ENCODE measurements at places on chromosomes 2 and 18.

DNA sequence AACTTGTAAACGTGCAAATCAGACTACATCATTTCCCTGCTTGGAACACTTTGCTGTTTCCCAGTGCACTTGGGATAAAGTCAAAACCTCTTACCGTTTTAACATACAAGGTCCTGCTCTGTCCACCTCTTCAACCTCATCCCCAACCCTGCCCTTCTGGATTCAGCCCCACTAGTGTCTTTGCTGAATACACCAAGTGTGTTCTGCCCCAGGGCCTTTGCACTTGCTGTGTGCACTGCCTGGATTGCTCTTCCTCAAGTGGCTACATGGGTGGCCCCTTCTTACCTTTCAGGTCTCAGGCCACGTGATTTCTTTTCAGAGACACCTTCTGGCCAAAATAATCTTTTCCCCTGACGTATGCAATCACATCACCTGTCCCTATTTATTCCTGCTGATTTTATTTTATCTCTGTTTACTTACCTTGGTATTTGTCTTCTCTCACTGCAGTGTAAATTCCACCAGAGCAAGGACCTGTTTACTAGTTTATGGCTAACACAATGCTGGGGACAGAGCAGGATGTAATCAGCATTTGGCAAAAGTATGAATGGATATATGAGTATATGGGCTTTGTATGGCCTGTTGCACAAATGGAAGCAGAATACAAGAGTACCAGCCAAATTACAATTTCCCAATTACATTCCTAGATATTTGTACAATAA is 63.9 kb downstream of the MAPK4 start:
- DNase-seq, result no peak

DNA sequence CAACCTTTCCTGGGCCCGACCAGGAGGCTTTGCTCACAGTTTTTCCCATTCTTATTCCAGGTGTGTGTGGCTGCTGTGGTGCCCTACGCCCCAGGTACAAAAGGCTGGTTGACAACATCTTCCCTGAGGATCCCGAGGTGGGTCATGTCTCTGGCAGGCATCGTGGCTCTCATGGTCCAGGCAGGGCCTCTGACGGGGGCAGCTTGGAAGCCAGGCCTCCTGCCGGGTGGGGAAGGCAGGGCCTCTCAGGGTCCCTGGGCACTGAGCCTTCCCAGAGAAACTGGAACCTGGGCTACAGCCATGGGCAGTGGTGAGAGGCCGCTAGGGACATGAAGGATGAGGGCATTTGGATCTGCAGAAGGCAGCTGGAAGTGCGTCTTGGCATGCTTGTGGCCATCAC is 49.4 kb downstream of the EFR3B start:
- no peak for DNase-seq

DNA sequence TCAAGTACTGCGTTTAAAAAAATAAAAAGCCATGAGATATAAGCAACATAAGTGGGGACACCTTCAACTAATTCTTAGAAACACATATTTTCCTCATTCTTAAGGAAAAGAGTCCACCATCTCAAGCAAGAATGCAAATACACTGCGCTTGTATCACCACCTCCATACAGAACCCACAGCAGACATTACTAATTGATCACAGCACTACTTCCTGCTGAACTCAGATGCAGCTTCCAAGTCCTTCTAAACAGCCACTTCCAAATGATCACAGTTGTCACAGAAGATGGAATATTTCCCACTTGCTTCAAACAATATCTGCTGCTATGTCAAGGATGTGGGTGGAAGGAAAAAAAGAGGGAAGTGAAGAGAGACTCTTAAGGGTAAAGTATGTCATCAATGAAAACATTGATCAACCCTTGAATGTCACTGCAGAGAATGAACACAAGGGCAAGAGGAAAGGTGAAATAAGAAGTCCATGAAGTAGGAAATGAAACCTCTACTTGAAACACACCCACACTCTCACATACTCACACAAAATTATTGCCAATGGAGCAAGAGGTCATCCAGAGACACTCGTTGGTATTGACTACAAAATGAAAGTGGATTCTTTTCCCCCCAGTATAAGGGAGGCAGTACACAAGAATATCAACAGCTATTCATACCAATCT is 22.1 kb downstream of the TGFA start:
- DNase-seq, result no peak

- no peak for DNase-seq
Measured at GRCh38 chr2:234691214-234691575, 194.3 kb upstream of the ARL4C start.

DNA sequence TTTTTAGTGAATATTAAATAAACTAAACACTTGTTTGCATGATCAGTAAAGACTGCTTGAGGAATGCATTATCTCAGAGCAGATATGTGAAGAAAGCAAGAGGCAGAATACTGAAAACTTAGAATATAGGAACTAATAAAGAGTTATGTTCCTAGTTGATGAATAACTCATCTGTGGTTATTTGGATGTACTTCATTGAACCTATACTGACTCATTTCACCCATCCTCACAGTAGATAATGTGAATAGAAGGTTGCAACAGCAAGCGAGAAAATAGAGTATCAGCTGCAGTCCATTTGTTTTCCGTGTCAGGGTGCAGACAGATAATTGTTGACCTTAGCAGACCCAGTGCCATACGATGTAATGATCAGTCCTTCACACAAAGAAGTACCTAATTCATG is 945.7 kb upstream of the LRRTM1 start:
- DNase-seq, result no peak

DNA sequence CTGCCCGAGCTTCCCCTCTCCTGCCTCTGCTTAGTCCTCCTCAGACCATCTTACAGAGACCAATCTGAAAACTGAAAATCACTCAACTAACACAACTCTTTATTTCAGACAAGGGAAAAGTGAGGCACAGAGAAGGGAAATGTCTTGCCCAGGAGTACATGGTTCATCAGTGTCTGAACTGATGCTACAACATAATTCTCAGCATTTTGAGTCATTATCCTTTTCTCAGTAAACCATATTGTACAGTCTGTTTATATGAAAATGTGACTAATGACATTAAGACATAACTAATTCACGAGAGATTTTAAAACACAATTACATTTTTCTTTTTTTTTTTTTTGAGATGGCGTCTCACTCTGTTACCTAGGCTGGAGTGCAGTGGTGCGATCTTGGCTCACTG is 62.7 kb downstream of the ITSN2 start:
- no peak for DNase-seq

GRCh38 chr2:47152803-47153202 is 2.3 kb downstream of the STPG4 start:
- DNase-seq, result no peak

DNA sequence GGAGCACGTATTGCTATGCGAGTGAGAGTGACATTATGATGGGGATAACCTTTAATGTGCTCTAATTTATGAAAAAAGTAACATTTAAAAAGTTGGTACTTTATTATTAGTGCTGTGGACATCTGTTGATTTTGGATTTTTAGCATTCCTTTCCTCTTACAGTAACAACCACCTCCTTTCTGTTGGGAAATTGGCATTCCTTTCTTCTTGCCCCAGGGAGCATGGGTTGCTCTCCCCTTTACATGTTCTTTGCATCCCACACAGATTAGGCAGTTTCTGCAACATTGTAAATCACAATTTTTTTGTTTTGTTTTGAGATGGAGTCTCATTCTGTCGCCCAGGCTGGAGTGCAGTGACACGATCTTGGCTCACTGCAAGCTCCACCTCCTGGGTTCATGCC is 300.2 kb downstream of the LPIN1 start:
- DNase-seq, result no peak

GRCh38 chr2:197934261-197934933 is 130.0 kb downstream of the PLCL1 start:
- DNase-seq, result peak; percentile 36

GRCh38 chr2:68831686-68832232 is 39.4 kb downstream of the BMP10 start:
- DNase-seq, result no peak

- DNase-seq, result no peak
Measured at GRCh38 chr2:70959271-70959761, 19.1 kb upstream of the ANKRD53 start.

DNA sequence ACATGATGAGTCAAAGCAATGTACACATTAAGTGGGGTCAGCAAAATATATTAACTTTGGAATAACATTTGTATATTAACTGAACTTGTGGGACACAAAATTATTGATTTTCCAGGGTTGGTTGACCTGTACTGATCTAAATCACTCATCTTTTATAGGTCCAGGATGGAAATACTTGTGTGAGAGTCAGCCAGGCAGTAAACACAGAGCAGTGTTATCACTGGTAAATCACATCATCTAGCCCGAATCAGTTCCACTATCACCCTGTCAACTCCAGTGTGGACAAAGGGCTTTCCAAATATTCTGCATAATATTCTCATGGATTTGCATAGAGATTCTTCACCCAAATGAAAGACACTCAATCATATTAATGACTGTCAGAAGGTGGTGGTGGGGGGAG is 295.7 kb downstream of the LRP1B start:
- DNase-seq, result no peak

DNA sequence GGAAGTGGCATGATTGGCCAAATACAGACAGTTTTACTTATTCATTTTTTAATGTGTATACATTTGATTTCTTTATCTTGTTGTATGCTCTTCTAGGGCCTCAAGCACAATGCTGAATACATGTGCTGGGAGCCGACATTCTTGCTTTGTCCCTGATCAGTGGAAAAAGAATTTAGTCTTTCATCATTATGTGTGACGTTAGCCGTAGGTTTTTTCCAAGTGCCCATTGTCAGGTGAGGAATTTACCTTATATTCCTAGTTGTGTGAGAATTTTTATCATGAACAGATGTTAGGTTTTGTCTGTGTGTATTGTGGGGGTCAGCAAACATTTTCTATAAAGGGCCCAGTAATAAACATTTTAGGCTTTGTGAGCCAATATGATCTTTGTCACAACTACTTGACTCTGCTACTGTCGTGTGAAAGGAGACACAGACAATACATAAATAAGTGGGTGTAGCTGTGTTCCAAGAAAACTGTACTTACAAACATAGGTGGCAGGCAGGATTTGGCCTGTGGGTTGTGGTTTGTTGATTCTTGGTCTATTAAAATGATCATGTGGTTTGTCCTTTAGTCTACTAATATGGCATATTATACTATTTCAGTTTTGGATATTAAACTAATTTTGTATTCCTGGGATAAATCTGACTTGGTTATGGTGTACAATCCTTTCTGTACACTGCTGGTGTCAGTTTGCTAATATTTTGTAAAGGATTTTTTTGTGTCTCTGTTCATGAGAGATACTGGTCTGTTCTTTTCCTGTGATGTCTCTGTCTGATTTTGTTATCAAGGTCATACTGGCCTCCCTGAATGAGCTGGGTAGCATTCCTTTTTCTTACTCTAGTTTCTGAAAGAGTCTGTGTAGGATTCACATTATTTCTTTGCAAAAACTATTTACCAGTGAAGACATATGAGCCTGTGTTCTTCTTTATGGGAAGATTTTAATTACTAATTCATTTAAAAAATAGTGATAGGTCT is 132.2 kb upstream of the SMAD7 start:
- DNase-seq, result no peak

DNA sequence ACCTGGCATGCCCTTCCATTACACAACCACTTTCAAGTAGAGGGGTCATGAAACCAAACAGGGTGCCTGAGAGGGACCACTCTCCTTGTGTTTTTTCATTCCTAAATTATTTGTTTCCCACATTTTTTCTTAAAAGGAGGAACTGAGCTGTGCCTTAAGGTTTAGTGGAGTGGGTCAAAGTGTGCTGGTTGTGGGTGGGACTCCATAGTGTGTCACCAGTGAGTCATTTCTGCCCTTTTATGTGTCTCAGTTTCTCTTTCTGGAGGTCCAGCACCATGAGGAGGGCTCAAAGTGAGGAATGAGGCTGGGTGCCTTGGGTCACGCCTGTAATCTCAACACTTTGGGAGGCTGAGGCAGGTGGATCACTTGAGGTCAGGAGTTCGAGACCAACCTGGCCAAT is 37.8 kb downstream of the COMMD1 start:
- DNase-seq, result no peak

- DNase-seq, result no peak
Measured at GRCh38 chr2:99634234-99634633, 144.4 kb upstream of the REV1 start.

DNA sequence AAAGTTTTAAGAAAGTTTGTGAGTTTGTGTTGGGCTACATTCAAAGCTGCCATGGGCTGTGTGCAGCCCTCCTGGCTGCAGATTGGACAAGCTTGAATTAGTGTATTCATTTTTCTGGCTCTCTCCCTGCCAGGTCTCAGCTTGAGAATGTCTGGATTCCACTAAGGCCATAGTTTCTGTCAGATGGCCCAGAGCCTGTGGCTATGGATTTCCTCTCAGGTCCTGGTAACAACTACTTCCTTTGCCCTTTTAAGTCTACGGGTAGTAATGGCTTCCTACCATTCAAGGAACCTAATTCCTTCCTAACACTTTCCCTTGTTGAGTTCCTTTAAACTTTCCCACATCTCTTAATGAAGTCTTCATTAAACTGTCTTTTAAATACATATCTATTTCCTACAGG is 24.3 kb upstream of the PSMD14 start:
- no peak for DNase-seq

DNA sequence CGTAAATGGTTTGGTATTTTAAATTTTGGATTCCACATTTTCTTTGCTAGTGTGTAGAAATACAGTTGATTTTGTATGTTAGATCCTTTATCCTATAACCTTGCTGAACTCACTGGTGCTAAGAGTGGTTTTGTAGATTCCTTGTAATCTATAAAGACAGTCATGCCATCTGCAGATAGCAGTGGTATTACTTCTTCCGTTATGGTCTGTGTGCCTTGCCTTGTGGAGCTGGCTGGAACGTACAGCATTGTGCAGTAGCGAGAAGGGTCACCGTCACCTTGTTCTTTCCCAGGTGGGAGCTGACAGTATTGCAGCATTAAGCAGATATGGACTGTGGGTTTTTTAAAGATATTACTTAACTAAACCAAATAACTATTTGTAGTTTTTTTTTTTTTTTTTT is 33.7 kb downstream of the ATP9B start:
- DNase-seq, result no peak

DNA sequence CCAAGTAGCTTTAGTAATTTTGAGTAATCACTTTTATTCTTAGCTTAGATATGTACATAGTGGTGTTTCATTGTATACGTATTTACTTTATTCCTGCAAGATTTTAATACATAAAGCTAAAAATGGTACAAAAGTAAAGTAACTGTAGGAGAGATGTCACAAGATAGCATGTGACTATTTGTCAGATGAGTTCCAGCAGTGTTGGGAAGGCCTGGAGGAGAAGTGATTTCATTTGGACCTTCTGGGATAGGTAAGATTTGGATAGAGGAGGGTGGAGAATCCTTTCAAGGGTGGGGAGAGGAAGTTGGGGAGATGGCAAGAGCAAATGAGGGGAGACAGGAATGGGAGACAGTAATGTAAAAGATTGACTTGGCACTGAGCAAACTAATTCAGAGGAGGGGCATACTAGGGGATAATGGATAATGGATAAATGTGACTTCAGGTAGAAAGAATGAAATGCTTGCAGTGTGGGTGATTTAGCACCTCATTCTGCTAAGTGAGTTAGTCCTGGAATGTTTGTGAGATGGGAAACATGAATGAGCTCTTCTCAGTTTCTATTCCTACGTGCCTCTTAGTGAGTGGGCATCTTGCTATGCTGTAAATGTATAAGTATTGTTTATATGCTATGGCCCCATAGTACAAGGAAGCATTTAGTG is 10.5 kb downstream of the WDR43 start:
- DNase-seq, result no peak

Measured in CD4-positive, alpha-beta T cell treated with Interleukin-4 for 4 hours (primary cell).